ENCODE measurements at places on chromosomes 1 and 21. TPM values are rescaled to one million over a fixed set of nuclear protein-coding genes. Genes with fewer than 3 reads are reported as not detected.
A peak's percentile ranks its signal among the peaks of the same experiment; 100 is the strongest.

GRCh38 chr1:94832446-94832845 lies 12.3 kb downstream of the SLC44A3 start:
- H3K27ac ChIP-seq = no peak overlapping the region
- H3K27me3 ChIP-seq = no peaks in the 10 kb centered on the region
- no peaks in the 10 kb centered on the region for H3K4me1 ChIP-seq
- H3K4me3 ChIP-seq = no peak overlapping the region
- DNase-seq = no peak
- peaks cover 36% of the 10 kb centered on the region for H3K36me3 ChIP-seq

S100A3 gene
- 4.3 TPM for polyA plus RNA-seq

- no peaks in the 10 kb centered on the region for H3K36me3 ChIP-seq
- H3K4me1 ChIP-seq = no peaks in the 10 kb centered on the region
- H3K27me3 ChIP-seq = no peaks in the 10 kb centered on the region
Measured at GRCh38 chr1:181350131-181350530, 133.2 kb upstream of the CACNA1E start.

DNA sequence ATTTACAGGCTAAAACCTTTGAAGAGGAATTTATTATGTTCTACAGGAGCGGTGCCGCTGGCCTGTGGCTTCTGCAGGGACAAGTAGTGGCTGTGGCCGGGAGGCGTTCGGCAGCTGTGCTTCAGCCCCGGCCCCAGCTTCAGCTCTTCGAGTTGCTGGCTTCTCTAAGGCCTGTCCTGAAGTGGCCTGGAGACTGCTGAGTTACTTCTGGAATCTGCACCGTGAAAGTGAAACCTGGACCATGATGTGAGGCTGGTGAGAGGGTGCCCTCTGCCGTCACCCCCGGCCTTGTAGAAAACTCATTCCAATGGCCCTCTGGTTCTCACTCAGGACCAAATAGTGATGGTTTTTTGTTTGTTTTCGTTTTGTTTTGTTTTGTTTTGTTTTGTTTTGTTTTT lies 48.1 kb downstream of the PRKCZ start:
- H3K4me1 ChIP-seq = peaks cover 4% of the 10 kb centered on the region
- no peaks in the 10 kb centered on the region for H3K27me3 ChIP-seq
- peak overlapping the region; percentile 55 for H3K27ac ChIP-seq
- H3K4me3 ChIP-seq = no peak overlapping the region
- peaks cover 2% of the 10 kb centered on the region for H3K36me3 ChIP-seq

GRCh38 chr1:192936313-192937018 lies 122.7 kb downstream of the UCHL5 start:
- no peaks in the 10 kb centered on the region for H3K4me1 ChIP-seq
- H3K4me3 ChIP-seq = no peak overlapping the region
- no peak overlapping the region for H3K27ac ChIP-seq
- no peak for DNase-seq

GRCh38 chr1:19014765-19015164 lies 58.3 kb upstream of the IFFO2 start:
- peaks cover 5% of the 10 kb centered on the region for H3K4me1 ChIP-seq
- H3K4me3 ChIP-seq = no peak overlapping the region
- H3K27ac ChIP-seq = no peak overlapping the region
- no peak for DNase-seq
- H3K27me3 ChIP-seq = no peaks in the 10 kb centered on the region
- H3K36me3 ChIP-seq = no peaks in the 10 kb centered on the region

DCDC2B gene
- polyA plus RNA-seq = 0.41 TPM

DNA sequence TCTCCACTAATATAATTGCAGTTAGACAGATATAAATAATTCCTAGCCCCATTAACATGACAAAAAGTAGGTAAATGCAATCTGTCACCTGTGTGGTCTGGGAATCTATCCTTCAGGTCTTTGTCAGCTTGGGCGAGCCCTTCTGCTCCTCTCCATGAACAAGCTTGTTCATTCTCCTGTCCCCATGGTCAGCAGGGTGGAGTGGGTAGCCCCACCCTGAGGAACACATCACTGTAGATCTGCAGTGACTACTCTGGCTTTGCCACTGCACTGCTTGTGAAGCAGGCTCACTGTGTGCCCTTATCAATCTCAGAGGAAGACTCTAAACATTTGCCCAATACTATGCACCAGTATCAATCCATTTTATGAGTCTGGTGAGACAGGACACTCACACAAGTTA lies 279.0 kb downstream of the MATN1 start:
- no peaks in the 10 kb centered on the region for H3K4me1 ChIP-seq
- H3K36me3 ChIP-seq = no peaks in the 10 kb centered on the region

- no peaks in the 10 kb centered on the region for H3K27me3 ChIP-seq
- DNase-seq = no peak
Measured at GRCh38 chr21:39288987-39289386, 24.4 kb downstream of the BRWD1 start.

PLPPR5 gene
- 0.09 TPM for polyA plus RNA-seq

DNA sequence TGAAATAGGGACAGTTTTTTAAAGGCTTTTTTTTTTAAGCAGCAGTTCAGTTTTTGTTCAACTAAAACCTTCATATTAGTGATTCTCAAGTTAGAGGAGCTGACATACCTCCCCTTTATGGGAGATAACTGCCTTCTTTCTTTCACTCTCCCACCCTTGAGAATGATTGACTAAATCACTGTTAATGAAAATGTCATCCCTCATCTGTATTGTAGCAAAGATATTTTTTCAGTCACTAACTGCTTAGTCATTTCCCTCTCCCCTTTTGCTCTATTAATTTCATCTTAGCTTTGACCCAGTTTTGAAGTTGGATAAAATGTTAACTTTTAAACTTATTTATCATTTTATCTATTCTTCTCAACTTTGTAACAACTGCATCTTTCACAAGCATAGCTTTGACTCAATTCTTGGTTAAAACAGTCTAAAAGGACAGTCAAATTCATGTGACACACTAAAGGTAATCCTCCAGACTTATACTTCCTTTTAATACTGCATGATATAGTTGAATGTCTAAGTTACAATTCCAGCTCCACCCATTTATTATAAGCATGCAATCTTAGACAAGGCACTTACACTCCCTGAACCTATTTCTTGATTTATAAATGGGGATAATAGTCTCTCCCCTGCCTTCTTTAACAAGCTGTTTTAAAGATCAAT lies 17.1 kb downstream of the CAPZA1 start:
- no peak overlapping the region for H3K4me3 ChIP-seq
- no peaks in the 10 kb centered on the region for H3K4me1 ChIP-seq
- DNase-seq = peak; percentile 41
- H3K27me3 ChIP-seq = no peaks in the 10 kb centered on the region
- no peaks in the 10 kb centered on the region for H3K36me3 ChIP-seq

- H3K4me3 ChIP-seq = no peak overlapping the region
- H3K4me1 ChIP-seq = no peaks in the 10 kb centered on the region
- H3K27ac ChIP-seq = no peak overlapping the region
- no peaks in the 10 kb centered on the region for H3K36me3 ChIP-seq
Measured at GRCh38 chr1:71196685-71197084, 115.8 kb upstream of the ZRANB2 start.

- no peak for DNase-seq
- no peaks in the 10 kb centered on the region for H3K36me3 ChIP-seq
- H3K4me3 ChIP-seq = no peak overlapping the region
- no peaks in the 10 kb centered on the region for H3K4me1 ChIP-seq
- no peaks in the 10 kb centered on the region for H3K27me3 ChIP-seq
- peak overlapping the region; percentile 60 for H3K27ac ChIP-seq
Measured at GRCh38 chr1:91569411-91570119, 68.9 kb downstream of the CDC7 start.

DNA sequence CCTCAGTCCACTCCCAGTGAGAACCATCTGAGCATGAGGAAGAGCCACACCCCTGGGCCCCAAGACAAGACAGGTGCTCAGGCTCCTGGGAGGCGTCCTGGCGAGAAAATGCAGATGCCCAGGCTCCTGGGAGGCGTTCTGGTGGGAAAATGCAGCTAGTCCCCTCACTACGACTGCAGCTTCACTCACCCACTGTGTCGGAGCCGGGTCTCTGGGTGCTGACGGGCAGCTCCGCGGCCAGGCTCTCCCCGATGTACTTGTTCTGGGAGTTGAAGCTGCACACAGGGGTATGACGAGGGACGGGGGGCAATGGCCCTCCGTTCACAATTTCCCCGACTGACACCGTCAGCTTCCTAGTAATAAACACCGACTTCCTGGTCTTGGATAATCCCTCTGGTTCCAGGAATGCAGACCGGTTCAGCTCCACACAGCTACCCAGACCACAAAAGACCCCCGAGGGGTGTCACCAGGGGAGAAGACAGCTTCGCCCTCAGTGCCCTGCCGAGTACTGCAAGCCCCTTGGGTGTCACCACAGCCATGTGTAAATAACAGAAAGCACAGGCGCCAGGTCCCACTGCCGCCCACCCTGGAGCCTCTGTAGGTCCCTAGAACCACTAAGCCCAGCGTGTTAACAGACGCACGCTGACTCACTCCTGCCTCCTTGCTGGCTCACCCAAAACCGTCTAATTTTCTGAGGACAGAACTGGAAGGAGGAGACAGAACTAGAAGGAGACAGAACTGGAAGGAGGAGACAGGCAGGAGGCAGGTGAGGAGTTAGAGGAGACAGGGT lies 19.5 kb downstream of the MCM3AP start:
- no peaks in the 10 kb centered on the region for H3K27me3 ChIP-seq
- peaks cover 17% of the 10 kb centered on the region for H3K36me3 ChIP-seq
- no peak overlapping the region for H3K4me3 ChIP-seq
- no peak for DNase-seq
- no peaks in the 10 kb centered on the region for H3K4me1 ChIP-seq

CLCA1 gene
- 176 TPM for polyA plus RNA-seq

DNA sequence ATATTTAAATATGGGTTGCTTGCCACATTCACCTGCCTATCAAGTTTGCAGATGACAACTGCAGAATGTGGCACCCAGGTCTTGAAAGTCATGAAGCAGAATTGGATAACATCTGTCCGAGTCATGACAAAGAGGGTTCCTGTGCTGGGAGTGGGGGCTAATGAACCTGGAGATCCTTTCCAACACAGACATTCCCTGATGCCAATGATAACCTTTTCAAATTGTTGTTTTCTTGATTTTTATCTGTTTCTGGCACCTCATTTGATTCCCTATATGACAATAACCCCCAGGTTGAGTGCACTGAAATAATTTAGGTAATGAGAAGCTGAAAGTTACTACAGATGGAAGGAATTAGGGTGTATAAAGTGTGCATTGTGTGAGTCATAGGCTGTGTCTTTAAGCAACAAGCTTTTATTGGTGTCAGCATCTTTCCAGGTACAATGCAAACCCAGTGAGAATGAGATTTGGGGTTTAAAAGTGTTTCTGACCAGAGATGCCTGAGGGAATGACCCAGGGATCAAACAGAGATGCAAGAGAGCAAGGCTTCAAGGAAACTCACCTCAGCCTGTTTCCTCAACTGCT lies 32.0 kb upstream of the IL10 start:
- no peaks in the 10 kb centered on the region for H3K36me3 ChIP-seq
- no peaks in the 10 kb centered on the region for H3K27me3 ChIP-seq
- peak overlapping the region; percentile 90 for H3K27ac ChIP-seq
- H3K4me3 ChIP-seq = no peak overlapping the region

GRCh38 chr1:214018386-214019268 lies 30.9 kb downstream of the PROX1 start:
- H3K27me3 ChIP-seq = no peaks in the 10 kb centered on the region
- peak; percentile 33 for DNase-seq
- H3K27ac ChIP-seq = no peak overlapping the region
- H3K4me3 ChIP-seq = no peak overlapping the region
- no peaks in the 10 kb centered on the region for H3K36me3 ChIP-seq

TMEM82 gene
- polyA plus RNA-seq = 45.9 TPM

DNA sequence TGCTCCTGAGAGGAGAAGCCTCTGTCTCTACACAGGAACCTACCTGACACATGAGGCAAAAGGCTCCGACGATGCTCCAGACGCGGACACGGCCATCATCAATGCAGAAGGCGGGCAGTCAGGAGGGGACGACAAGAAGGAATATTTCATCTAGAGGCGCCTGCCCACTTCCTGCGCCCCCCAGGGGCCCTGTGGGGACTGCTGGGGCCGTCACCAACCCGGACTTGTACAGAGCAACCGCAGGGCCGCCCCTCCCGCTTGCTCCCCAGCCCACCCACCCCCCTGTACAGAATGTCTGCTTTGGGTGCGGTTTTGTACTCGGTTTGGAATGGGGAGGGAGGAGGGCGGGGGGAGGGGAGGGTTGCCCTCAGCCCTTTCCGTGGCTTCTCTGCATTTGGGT lies 3.9 kb upstream of the ACKR1 start:
- H3K36me3 ChIP-seq = no peaks in the 10 kb centered on the region
- no peak overlapping the region for H3K27ac ChIP-seq
- H3K4me1 ChIP-seq = no peaks in the 10 kb centered on the region

- H3K36me3 ChIP-seq = peaks cover 9% of the 10 kb centered on the region
- H3K4me1 ChIP-seq = peaks cover 11% of the 10 kb centered on the region
- H3K4me3 ChIP-seq = no peak overlapping the region
- no peak for DNase-seq
- no peak overlapping the region for H3K27ac ChIP-seq
Measured at GRCh38 chr1:208234721-208235120, 9.5 kb downstream of the PLXNA2 start.

GRCh38 chr1:170495006-170495405 lies 37.0 kb upstream of the GORAB start:
- H3K27ac ChIP-seq = no peak overlapping the region
- H3K27me3 ChIP-seq = no peaks in the 10 kb centered on the region
- H3K4me1 ChIP-seq = no peaks in the 10 kb centered on the region
- no peak for DNase-seq

DNA sequence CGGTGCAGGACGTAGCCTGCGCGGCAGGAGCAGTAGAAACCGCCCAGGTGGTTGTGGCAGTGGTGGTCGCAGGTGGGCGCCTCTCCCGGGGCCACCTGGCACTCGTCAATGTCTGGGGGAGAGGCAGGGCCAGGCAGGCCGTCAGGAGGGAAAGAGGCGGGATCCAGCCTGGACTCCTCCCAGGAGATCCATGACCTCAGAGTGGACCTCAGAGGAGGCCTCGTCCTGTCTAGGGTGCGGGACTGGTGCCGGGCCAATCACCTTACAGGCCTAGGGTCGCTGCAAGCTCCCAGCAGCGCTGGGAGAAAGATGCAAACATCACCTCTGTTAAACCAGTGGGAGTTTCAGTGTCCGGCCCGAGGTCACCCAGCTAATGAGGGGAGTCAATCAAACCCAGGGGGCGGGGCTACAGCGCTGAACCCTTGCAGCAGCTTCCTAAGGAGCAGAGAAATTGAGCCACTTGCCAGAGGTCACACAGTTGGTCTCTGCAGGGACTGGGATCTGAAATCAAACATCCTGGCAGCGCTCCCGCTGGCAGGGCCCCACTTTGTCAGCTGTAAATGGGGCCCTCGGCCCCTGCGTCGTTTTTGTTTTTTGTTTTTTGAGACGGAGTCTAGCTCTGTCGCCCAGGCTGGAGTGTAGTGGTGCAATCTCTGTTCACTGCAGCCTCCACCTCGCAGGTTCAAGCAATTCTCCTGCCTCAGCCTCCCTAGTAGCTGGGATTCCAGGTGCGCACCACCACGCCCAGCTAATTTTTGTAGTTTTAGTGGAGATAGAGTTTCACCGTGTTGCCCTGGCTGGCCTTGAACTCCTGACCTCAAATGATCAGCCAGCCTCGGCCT lies 1.4 kb downstream of the MASP2 start:
- H3K4me1 ChIP-seq = no peaks in the 10 kb centered on the region
- H3K4me3 ChIP-seq = no peak overlapping the region
- no peaks in the 10 kb centered on the region for H3K36me3 ChIP-seq

- H3K36me3 ChIP-seq = peaks cover 97% of the 10 kb centered on the region
- no peak for DNase-seq
- no peak overlapping the region for H3K4me3 ChIP-seq
- no peaks in the 10 kb centered on the region for H3K27me3 ChIP-seq
Measured at GRCh38 chr1:15940110-15941043, 35.5 kb downstream of the ZBTB17 start.

GRCh38 chr1:150551784-150552127 lies 2.5 kb downstream of the ADAMTSL4 start:
- H3K36me3 ChIP-seq = peaks cover 20% of the 10 kb centered on the region
- peak; percentile 2 for DNase-seq
- peaks cover 4% of the 10 kb centered on the region for H3K4me1 ChIP-seq
- no peak overlapping the region for H3K4me3 ChIP-seq

SHISAL2A gene
- polyA plus RNA-seq = not detected
